ENCODE measurements at places on chromosomes 5 and 9.

- no peak for DNase-seq
Observed at GRCh38 chr5:1877103-1878049, 5.3 kb downstream of the IRX4 start.

DNA sequence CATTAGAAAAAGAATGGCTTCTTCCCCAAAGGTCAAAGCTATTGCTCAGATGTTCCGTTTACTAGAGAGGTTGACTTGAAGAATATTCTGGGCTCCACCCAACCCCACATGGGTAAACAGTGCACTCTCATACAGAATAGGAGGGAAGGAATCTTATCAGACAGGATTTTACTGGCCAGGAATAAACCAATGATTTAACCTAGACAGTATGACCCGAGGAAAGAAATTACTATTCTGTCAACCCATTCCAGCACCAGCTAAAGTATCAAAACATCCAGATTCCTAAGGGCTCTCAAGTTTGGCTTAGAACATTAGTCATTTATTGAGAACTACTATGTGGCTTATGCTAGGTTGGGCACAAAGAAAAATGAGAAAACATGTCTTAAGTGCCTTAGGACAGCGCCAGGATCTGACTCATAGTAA is 493.6 kb upstream of the KLF4 start:
- no peak for DNase-seq

DNA sequence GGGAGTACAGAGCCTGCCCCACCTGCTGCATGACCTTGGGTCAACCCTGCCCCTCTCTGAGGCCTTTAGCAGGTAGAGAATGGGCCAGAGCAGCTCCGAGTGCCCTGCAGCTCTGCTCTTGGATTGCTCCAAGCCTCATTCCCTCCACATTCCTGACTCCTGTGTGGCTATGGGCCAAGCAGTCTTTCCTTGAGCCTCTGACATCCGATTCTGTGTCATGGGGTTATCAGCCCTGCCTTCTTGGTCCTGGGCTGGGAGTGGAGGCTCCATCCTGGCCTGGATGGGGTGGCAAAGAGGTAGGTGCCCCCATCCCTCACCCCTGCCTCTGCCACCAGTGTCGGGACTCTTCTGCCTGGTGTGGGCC is 13.7 kb downstream of the FPGS start:
- no peak for DNase-seq

DNA sequence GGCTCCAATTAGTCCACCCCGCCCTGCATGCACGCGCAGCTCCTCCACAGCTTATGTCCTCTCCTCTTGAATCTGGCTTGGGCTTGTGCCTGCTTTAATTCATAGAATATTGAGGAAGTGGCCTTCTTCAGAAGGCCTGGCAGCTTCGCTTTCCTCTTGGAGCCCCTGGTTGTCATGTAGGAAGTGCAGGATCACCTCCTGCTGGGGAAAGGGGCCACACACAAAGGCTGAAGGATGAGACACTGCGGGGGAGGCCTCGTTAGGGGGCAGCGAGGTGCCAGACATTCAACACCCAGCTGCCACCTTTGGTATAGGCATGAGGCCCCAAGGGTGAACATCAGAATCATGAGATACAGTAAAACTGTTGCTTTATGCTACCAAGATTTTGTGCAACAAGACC is 2.7 kb upstream of the CNOT6 start:
- no peak for DNase-seq

DNA sequence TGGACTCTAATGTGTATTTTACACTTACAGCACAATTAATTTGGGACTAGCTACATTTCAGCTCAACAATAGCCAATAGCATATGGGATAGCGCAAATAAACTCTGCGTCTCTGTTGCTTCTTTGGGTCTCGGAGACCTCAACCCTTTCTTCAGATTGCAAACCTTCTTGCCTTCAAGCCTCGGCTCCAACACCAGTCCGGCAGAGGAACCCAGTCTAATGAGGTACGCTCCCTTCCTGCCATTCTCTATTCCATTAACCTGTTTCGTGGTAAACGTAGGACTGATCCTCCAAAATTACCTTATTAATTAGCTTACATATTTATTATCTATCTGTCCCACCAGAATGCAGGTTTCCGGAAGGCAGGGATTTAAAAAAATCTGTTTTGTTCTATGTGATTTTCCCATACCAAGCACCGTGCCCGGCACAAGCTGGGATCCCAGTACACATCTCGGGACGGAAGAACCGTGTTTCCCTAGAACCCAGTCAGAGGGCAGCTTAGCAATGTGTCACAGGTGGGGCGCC is 525 bp upstream of the DAPK1 start:
- DNase-seq = no peak

GRCh38 chr9:79719989-79720388 is 148.2 kb downstream of the TLE4 start:
- DNase-seq = no peak

- no peak for DNase-seq
Observed at GRCh38 chr5:115940080-115940810, 22.0 kb upstream of the LVRN start.

GRCh38 chr9:121718084-121718483 is 66.7 kb downstream of the DAB2IP start:
- DNase-seq = no peak

DNA sequence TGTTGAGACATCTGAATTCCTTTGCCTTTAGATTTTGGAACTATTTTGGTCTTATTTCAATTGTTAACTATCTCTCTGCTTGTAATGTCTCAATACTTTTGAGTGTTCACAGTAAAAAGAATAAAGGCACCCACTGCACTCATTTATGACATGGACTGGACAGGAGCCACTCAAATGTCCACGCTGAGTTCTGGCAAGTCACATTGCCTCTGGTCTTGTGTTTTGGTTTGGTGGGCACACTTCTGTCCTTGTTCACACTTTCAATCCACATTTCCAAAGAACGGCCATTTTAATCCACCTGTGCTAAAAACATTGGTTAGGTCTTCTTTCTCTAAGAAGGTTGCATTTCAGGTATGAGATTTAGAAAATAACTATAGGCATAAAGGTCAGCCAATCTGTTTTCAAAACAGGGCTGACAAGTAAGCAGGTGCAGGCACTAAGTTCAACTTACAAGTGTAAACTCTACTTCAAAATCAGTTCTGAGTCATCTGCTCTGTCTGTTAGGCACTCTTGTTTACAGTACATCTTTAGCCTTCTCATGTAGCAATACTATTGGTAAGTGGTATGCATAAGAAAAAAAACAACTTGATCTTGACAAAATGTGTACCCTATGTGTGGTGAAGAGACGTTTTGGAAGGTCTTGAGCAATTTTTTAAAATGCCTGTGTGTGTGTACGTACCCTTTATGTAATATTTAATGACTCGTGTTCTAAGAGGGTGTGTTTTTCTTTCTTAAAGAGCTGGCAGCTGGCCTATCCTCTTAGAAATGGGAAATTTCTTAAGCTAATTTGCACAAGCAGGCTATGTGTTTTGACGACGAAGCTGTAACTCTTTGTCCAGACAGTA is 31.5 kb upstream of the ZFAND5 start:
- DNase-seq = no peak

- DNase-seq = no peak
Observed at GRCh38 chr5:172511952-172512351, 57.6 kb upstream of the SH3PXD2B start.

DNA sequence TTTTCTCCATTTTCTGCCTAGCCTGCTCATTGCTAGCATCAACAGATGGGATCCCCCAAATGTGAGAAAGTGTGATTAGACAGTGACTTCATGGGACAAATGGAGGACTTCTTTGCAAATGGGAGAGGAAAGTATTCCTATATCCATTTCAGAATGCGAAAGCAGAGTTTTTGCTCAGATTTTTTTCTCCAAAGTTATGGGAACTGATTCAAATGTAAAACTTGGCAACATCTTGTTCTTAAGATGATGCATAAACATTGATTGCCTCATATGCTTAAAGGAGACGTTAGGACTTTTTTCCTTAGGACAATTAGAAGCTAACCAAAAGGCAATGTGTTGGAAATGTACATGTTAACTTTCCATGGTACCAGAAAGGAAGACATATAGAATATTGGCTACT is 704.3 kb upstream of the ZNF608 start:
- no peak for DNase-seq

GRCh38 chr9:6632516-6633183 is 12.9 kb downstream of the GLDC start:
- DNase-seq = no peak

DNA sequence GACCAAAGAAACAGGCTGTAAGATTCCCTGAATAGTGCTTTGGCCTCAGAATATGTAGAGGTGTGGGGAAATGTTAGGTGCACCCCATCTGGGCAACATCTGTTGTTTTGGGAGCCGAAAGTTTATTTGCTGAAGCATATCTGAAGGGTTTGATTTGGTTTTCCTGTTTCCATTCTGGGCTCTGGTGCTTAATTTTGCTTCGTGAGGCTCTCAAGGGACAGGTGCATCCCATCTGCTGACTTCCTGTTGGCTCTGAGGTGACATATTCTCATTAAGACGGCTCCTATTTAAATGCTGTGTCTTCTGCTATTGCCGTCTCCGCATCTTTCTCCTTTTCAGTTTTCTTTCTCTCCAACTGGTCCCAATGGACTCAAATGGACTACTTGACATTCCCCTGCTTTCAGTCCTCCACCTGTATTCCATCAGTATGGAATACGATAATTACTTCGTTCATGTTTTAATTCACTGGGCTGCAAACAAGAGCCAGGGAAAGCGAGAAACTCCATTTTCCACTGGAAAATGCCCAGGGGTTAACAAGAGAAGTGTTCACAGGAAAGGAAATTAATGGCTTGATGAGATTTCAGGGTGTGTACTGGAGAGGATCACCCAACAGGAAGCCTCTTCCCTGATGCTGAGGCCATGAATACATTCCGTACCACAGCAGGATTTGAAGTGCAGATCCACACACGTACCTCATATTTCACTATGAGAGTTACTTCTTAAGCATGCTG is 104.0 kb downstream of the MTX3 start:
- no peak for DNase-seq

DNA sequence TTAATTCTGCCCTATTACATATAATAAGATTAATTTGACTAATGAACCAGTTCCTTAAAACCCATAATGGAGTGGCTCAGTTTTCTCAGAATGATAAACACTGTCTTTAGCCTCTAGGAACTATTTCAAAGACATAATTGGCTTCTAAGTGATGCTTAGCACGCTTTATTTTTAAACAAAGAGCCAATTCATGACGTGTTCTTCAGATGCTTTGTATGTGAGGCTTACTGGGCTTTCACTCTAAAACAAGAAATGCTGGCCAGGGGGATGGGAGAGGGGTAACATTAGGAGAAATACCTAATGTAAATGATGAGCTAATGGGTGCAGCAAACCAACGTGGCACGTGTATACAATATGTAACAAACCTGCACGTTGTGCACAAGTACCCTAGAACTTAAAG is 7.6 kb upstream of the SFXN1 start:
- DNase-seq = no peak

- DNase-seq = no peak
Observed at GRCh38 chr9:81227507-81228245, 461.7 kb downstream of the TLE1 start.

DNA sequence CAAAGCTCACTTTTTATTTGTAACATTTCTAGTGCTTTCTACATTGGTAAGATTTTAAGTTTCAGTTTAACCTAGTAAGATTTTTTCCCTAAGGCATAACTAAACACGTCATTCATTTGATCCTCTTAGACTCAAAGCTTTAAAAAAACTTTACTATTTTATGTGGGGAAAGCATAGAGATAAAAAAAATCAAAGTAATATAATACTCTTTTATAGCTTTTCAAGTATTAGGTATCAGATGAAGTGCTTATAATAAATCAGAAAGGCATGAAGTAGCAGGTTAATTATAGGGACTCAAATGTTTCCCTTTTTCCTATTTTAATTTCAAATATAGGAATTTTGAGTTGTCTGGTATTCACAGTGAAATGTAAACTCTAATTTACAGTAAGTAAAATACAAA is 68.0 kb upstream of the POU5F2 start:
- DNase-seq = no peak

DNA sequence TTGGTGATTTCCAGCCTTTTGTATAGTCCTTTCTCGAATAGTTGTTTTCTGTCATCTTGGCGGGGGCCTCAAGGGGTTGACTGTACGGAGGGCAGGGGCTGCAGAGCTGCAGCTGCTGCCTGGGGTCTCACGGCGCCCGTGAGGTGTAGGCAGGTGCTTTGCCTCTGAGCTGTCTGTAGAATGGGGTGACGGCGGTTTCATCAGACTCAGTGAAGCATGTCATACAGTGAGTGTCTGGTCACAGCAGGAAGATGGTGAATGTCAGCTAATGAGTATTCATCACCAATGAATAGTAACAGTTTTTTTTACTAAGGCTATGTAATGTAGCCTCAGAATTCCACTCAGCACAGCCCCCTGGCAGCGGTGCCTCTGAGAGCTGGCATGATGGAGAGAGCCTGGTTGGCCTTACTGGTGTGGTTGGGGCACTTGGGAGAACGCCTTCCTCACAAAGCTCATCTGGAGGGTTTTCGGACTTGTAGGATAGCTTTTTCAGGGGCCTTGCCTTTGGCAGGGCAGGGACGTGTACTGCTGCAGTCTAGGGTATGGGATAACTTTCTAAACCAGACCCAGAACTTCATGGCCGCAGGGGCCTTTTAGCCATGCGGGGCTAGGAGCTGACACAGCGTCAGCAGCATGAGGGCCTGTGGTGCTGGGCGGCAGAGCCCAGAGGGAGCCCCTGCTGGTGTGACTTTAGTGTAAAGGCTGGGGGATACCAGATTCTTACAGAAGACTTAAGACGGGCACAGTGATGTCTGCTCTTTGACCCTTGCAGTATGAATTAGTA is 15.0 kb downstream of the TENT4A start:
- DNase-seq = no peak
